ENCODE measurements at places on chromosomes 4 and X.

- DNase-seq: no peak
These were observed 88.6 kb downstream of the IRF2 start for GRCh38 chr4:184385705-184386141.

DNA sequence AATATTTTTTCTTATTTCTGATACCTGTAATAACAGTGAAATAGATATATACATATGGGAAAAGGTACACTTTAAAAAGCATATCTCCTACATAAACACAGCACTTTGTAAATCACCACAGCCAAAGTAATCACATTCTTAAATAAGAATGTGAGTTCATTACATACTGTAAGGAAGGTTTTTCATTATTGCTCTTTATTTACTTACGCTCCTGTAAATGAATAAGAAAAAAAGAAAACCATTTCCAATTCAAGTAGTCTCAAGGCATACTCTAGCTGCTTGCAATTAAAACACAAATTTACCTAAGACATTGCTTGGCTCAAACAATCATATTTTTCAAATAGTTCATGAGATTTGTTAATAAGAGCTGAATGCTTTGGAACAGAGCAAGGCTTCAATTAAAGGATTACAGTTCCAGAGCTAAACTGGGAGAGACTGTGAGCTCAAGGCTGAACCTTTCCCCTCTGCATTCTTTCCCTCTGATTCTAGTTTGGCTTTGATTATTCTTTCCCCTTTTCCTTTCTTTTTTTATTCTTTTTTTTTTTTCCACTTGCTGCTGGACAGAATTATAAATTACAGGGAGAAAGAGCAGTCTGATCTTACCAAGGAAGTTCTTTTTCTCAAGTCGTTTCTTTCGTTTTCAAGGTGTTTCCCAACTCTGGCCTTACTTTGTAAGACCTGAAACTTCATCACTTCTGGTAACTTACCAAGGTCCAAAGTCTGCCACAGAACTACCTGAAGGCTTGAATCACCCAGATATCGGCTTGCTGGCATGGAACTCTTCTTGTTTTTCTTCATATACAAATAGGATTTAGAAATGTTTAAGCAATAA, 278.3 kb downstream of the INPP4B start:
- no peak for DNase-seq

DNA sequence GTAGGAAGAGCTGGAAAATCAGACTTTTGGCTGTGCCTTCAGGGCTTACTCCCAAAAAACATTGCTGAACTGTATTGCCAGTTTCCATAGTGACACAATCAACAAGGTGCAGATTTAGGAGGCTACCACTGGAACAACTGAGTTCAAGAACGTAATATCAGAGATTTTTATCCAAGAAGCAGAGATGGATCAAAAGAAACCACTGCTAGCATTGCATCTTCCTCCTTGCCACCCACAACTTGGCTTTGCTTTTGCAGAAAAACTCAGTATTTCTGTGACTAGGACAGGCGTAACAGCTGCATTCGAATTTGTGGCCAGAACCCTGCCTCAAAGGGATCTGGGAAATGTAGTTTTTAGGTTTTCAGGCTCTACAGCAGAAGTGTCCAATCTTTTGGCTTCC, 27.8 kb upstream of the WDFY3 start:
- no peak for DNase-seq

- no peak for DNase-seq
These were observed 12.3 kb downstream of the FHL1 start for GRCh38 chrX:136159611-136160025.

GRCh38 chrX:110338935-110339334, 19.7 kb upstream of the RTL9 start:
- no peak for DNase-seq

DNA sequence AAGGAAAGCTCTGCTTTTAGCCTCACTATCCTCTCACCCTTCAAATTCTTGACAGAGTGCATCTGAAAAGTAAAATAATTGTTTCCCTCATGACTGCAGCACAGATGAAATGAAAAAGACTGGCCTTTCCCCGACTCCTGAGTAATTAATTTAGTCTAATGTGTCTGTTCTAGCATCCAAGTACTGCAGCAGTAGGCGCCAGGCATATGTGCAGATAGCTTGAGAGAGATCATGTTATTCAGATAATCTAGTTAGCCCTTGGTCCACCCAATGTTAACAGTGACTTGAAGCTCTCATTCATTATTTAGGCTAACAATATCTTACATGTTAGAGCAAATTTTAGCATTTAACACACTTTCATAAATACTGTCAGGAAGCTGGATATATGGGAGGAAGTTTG, 54.0 kb downstream of the MAP9 start:
- no peak for DNase-seq

DNA sequence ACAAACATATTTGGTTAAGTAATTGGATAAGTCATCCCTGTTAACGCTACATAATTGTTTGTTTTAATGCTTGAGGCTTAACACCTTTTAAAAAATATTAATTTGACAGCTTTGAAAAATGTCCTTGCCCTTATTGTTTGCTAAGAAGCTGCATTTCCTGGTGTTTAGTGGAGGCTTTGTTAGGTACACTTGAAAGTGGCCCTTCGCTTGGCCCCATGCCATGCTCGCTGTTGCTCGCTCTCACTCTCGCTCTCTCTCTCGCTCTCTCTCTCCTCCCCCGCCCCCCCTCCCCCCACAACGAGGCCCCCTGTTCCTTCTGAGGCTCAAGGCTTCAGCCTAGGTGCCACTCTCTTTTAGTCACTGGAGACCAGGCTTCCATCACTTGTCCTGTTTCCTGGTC, 139.6 kb downstream of the DCLK2 start:
- DNase-seq: no peak

- DNase-seq: no peak
These were observed 59.0 kb downstream of the CHM start for GRCh38 chrX:85988353-85988752.

GRCh38 chrX:64191281-64192010, 14.1 kb downstream of the AMER1 start:
- no peak for DNase-seq

- no peak for DNase-seq
These were observed 55.1 kb upstream of the NXF3 start for GRCh38 chrX:103148075-103148474.

- DNase-seq: no peak
These were observed 2.6 kb downstream of the PGK1 start for GRCh38 chrX:78106651-78106986.

DNA sequence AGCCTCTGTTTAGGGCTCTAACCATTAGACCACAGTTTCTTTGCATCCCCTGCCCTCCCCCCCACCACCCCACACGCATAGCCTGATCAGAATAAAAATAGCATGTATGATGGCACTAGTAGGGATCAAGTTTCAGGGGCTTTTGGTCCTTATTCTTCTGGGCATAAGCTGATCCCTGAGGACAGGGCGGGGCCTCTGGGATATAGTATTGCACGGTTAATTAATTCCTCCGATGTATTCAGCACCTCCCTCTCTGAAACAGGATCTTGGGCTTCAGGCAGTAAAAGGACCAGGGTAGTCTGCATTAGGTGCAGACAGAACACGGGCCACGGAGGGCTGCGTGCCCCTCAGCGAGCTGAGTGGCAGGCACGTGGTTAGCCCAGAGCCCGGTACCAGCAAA, 57.1 kb downstream of the ELF4 start:
- DNase-seq: no peak

- no peak for DNase-seq
These were observed 348.1 kb upstream of the ATOH1 start for GRCh38 chr4:93480452-93480851.

- no peak for DNase-seq
These were observed 222.8 kb downstream of the FRMPD4 start for GRCh38 chrX:12360986-12361598.

GRCh38 chrX:153477364-153477857, 7.0 kb upstream of the HAUS7 start:
- no peak for DNase-seq

DNA sequence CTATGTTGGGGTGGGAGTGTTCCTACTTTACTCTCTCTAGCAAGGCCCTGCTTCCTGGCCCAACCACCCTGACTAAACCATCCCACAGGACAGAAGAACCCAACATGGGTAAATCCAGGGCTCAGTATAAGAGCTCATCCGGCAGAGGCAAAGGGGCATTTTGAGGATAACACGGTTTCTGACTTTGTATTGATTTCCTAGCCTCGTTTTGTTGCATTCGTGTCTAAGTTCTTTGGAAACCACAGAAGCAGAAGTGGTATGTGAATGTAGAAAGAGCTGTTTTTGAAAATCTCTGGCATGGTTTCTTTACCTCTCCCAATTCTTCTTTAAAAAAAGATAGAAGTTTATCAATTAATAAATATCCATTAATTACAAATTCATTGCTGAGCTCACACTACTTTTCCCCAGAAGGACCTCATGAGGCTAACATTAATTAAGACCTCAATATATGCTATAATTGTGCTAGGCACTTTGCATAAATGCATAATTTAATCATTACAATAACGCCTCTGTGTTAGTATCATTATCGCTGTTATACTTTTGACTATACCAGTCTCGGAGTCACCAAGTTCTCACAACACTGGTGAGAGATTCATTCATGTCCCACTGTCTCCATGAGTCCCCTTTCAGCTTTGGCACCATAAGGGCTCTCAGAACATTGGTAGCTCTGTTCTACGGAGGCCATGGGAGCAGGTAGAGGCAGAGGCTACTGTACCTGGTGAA, 5.8 kb upstream of the CLNK start:
- no peak for DNase-seq

DNA sequence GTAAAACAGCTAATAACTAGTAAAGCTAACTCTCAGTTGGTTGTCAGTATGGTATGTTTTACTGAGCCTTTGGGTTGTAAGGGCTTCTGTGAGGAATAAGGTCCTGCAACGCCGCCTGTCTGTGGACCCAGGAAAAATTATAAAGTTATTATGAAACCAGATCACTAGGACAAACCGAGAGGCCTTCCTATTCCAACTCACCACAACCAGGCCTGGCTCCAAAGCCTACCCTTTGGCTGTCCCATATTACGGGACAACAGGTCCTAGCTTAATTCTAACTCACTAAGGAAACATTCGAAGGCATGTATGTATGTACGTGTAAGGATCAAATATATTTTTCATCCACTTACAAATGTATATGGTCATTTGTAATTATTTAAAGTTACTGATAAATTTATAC, 1.4 kb downstream of the ANKRD17 start:
- DNase-seq: peak; percentile 42

GRCh38 chr4:78707793-78708192, 68.4 kb upstream of the BMP2K start:
- no peak for DNase-seq

DNA sequence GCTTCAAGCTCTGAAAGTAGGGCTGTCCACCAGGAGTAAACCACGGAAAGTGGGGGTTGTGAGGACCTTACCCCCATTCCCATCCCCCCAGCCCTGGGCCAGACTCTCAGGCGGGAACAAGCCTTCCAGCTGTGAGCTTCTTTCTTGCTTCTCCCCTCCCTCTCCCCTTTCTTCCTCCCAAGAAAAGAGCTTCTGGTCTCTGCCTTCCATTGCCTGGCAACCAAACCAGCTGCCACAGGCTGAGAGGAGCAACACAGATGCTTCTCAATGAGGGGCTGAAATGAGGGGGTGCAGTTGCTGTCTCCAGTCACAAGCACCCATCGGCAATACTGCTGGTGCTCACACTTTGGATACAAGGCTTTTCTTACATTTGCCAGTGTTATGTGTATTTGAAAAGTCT, 72.5 kb downstream of the SLC16A2 start:
- DNase-seq: no peak

DNA sequence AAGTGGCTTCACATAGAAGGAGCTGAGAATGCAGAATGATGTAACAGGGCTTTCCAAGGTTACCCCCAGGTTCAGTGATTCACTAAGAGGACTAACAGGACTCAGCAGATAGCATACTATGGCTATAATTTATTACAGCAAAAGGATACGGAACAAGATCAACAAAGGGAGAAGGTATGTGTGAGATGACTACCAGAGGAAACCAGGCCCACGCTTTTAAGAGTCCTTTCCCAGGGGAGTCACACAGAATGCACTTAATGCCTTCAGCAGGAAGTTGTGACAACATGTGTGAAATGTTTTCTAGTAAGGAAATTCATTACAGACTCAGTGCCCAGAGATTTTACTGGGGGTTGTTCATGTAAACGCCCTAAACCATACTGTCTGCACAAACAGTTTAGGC, 373.6 kb upstream of the MAGEB2 start:
- DNase-seq: no peak

DNA sequence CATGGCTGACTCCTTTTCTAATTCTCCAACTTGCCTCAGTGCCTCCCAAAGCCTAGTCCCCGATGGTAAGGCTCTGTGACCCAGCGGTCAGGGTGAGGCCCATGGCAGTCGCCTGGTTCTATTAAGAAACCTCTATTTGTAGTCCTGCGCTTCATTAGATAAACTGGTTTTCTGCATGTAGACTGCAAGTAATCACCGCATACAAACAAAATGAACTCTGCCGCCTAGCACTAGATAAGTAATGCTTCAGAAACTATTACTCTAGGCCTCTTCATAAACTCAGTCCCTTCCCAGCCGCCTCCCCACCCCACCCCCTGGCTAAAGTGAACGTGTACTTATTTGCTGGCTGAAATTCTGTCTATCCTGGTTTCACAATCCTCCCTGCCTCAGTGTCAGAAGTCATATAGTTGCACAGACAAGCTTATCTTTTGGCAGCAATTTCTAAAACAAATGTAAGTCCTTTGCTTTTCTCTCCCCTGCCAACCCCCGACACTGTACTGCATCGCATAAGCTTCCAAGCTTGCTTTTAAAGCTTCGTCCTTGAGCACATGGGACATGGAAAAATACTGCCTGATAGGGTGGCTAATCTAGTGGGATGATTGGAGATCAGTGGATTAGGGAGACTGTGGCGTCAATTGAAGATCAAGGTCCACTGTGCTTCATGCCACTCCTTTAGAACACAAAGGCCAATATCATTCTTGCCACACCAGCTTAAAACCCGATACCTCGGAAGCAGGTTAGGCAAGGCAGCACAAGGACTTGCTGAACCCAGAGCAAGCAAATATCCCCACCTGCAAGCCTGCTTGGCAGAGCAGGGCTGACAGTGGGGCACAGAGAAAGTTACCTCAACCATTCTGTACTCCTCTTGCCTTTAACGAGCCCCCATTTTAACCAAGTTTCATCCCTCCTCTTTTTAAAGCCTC, 125.8 kb downstream of the IRF2 start:
- no peak for DNase-seq
